ENCODE measurements at places on chromosomes 5 and 9.

DNA sequence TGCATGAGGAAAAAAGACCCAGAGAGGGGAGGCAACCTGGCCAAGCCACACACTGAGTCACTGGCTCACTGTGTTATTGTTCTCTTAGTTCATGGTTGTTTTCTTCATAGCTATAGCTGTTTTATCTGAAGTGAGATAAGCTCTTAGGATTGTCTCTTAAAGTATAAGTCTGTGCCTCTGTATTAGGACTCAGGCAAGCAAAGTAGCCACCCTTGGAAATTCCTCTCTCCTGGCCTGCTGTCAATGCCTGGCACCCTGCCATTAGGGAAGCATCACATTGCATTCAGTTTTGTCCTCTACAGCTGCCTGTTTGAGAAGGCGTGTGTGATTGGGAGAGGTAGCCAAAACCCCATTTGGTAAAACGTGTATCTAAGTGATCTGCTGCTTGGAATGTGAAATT lies 147.4 kb upstream of the GLRA1 start:
- DNase-seq: no peak

- DNase-seq: no peak
Measured at GRCh38 chr5:53871050-53871449, 310.6 kb downstream of the NDUFS4 start.

DNA sequence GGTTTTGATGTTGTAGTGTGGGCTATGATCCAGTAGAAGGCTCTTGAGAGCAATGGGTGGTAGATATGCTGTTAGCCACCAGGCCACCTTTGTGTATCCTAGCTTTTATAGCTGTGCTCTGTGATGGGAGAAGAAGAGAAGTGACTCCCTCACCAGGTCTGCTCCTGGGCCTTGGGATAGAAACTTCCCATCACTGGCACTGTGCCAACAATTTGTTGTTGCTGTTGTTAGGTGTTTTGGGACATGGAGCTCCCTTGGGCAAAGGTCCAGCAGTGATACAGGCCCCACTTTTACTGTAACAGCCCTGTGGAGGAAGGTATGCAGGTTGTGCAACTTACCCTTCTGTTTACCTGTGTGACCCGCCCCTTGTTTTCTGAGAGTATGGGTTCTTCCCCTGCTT lies 570.9 kb upstream of the GRIN3A start:
- no peak for DNase-seq

- DNase-seq: no peak
Measured at GRCh38 chr9:4550777-4551484, 60.7 kb downstream of the SLC1A1 start.

DNA sequence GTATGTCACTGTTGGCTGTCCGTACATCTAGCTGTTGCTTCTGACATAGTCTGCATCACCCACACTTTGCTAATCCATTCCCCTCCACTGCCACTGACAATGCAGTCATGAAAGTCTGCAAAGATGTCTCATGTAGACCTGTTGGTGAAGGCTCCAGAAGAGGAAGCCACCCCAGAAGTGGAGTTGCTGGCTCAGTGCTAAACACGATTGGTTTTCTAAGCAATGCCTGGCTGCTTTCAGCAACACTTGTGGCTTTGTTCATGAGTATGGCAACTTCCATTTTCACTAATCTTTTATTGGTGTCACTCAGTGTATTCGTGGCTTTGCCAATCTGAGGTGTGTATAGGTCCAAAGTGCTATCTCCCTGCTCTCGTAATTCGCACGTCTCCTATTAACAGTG lies 288.1 kb downstream of the GADD45G start:
- DNase-seq: no peak

- DNase-seq: no peak
Measured at GRCh38 chr9:119026120-119026519, 343.1 kb downstream of the BRINP1 start.

GRCh38 chr9:110842169-110842568 lies 173.6 kb downstream of the MUSK start:
- no peak for DNase-seq

DNA sequence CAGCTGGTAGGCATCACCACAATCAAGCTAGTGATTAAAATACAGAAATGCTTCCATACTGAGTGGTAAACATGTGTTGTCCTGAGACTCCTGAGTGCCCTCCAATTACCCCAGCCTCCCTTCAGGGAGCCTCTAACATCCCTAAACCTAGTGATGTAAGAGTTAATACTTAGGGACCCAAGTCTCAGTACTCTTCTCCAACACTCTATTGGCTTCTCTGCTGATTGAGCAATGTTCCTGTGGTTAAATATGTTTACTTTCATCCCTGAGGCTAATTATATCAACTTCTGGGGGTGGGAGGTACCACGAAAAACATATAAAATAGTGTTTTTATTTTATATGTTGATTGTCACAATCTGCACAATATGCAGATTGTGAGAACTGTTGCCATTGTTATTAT lies 5.0 kb downstream of the GRXCR2 start:
- DNase-seq: no peak

DNA sequence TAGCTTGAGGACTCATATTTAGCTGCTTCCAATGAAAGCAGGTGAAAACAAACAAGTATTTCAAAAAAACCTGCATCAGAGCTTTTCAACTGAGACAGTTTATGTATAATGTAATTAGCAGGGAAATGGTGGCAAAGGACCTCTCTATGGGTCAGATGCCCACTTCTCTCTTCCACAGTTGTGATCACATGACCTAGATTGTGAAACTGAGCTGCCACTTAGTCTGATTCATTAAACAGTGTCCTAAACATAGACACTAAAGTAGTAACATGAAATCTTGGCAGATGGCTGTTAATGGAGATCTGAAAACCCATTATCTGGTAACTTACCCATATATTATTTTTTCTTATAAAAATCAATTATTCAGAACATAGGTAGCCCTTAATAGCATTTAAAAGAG lies 663.6 kb upstream of the RIOK2 start:
- DNase-seq: no peak

DNA sequence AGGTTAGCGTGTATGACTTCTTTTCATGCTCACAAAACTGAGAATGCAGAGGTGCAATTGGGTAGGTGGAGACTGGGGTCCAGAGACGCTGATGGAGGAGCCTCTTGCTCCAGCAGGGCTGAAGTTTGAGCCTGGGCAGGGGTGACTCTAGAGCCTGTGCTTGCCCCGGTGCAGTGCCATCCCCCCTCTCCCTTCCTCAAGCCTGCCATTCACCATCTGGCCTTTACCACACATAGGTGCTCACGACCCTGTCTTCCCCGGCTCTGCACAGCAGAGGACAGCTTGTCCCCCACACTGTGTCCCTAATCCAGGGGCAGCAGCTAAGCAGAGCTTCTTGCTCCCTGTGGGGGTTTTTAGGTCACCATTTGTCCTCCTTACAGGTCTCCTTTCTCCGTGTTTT lies 86.5 kb downstream of the DAP start:
- DNase-seq: no peak

GRCh38 chr5:78533356-78533755 lies 115.2 kb downstream of the LHFPL2 start:
- peak; percentile 49 for DNase-seq

DNA sequence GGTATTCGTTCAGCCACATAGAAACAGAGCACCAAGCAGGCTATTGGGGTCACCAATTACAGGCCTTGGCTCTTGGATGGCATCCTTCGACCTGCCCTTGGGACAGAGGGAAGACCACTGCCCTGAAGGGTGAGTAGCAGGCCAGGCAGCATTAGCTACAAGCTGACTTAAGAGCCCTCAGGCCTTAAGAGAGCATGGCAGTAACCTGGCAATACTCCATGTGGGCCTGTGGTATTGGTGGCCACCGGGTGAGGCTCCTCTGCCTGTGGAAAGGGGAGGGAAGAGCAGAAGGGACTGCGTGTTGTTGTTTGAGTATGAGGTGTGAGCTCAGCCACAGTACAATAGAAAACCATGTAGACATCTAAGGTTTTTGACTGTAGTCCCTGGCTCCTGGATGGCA lies 170.6 kb downstream of the MCTP1 start:
- DNase-seq: no peak

DNA sequence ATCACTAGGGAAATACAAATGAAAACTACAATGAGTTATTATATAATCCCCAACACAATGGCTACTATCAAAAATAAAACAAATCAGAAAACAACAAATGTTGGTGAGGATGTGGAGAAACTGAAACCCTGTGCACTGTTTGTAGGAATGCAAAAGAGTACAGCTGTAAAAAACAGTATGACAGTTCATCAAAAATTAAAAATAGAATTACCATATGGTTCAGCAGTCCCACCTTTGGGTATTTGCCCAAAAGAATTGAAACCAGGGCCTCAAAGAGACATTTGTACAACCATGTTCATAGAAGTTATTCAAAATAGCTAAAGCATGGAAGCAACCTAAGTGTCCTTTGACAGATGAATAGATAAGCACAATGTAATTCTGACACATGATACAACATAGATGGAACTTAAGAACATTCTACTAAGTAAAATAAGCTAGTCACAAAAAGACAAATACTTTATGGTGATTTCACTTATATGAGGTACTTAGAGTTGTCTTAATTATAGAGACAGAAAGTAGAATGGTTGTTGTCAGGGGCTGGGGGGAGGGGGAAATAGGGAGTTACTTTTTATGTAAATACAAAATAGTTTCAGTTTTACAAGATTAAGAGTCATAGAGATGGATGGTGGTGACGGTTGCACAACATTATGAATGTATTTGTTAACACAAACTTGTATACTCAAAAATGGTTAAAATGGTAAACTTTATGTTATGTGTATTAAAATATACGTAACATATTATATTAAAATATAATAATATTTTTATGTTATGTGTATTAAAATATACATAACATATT lies 102.8 kb downstream of the KCTD16 start:
- DNase-seq: no peak

DNA sequence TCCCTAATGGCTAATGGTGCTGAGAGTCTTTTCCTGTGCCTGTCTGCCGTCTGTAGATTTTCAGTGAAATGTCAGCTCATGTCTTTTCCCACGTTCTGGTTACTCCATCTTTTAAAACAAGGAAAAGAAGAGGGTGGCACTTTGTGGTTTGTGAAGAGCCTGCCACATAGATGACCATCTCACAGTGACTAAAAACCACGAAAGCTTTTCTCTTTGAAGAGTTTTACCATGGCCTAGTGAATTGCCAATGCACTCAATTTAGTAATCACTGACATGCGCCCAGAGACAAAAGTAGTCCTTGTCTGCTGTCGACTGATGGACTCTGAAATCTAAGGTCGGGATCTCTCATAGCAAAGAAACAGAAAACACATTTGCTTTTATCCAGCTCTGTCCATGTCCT lies 50.4 kb downstream of the SPATA31C2 start:
- DNase-seq: no peak

DNA sequence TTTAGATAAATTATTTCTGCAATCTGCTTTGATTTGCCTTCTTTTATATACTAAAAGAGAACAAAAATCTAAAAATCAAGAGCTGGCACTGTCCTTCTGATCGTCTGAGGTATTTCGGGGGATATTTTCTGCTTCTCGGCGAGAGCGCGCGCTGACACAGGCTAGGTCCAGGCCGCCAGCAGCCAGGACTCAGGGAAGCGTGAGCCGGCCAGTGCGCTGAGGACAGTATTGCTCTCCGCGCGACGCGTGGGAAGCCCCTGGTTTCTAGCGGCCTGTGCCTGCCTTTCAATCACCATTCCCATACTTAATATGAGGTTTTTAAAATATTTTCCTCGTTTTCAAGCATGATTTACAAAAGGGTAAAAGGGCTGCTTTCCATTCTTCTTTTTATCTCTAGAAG lies 307.3 kb upstream of the IRX1 start:
- DNase-seq: no peak

GRCh38 chr9:115941561-115942315 lies 211.9 kb upstream of the PAPPA start:
- no peak for DNase-seq

GRCh38 chr9:73680831-73681230 lies 529.2 kb downstream of the ANXA1 start:
- no peak for DNase-seq

DNA sequence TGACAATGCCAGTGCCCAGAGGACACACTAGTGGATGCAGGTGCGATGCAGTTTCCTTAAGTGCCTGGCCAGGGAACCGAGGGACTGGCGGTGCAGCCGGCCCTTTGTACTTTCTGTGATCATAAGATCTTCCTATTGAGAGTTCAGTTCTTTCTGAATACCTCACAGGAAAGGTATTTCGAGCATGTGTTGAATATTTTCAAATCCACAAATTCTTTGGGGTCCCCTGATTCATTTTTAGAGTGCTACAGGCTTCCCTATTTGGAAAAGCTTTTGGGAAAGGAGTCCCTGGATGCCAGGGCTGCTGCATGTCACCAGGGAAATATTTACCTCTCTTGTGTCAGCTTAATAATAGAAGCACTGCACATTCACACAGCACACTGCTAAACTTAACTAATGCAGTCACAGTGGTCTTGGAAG lies 281.5 kb downstream of the GADD45G start:
- peak; percentile 3 for DNase-seq

- no peak for DNase-seq
Measured at GRCh38 chr9:17846948-17847655, 268.2 kb downstream of the SH3GL2 start.

DNA sequence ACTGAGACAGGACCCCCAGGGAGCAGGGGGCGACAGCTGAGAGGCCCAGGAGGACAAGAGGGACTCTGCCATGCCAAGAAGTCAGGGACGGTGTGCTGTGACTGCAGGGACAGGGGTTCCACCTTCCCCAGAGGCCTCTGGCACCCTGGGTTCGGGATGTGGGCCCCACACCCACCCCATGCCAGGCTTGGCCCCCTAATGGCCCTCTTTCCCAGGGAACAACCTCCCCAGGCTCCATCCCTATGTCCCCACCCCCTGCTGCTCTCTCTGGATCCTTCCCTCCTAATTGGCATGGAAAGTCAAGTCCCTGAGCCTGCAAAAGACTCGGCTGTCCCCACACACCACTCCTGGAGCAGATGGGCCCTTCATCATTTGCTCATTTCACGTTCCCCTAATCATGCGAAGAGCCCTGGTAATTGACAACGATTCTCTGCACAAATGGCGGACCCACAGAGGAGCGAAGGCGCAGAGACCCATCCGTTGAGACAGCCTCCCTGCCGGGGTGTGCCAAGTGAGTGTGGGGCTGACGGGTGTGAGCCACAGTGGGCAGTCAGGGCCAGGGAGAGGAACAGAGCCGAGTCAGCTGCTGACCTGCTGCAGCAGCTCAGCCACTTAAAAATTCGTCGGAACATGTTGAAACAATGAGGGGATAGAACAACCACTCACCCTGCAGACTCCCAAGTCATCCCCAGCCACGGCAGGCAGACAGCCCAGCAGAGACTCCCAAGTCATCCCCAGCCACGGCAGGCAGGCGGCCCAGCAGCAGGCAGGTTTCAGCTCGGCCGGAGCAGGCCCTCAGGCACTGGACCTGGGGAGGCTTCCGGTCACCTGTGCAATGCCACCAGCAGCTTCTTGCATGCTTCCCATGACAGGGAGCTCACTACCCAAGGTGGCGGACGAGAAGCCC lies 109.0 kb downstream of the VAV2 start:
- no peak for DNase-seq
